ENCODE measurements at places on chromosomes 6 and 20. TPM values are rescaled to one million over a fixed set of nuclear protein-coding genes. Genes with fewer than 3 reads are reported as not detected.

DNA sequence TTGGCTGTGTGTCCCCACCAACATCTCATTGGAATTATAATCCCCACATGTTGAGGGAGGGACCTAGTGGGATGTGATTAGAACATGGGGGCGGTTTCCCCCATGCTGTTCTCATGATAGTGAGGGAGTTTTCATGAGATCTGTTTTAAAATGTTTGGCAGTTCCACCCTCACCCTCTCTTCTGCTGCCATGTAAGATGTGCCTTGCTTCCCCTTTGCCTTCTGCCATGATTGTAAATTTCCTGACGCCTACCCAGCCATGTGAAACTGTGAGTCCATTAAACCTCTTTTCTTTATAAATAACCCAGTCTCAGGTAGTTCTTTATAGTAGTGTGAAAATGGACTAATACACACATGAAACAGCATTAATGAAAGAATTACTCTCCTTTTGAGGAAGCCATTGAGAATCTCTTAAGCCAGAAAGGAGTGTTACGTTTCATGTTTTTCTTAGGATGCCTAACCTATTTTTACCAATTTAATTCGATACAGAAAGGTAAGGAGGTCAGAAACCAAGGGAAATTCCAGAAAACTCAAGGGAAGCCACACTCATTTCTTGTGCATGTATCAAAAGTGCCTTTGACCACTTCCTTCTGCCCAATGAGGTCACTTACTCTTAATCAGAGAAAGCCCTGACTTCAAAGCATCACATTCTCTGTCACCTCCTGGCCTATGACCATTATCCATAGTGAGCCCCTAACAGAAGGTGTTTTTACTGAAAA, 24.7 kb upstream of the HINT3 start:
- peak; percentile 52 for DNase-seq
- no peak overlapping the region for H3K27ac ChIP-seq
- H3K4me1 ChIP-seq, result no peaks in the 10 kb centered on the region
- no peak overlapping the region for H3K4me3 ChIP-seq
- no peaks in the 10 kb centered on the region for H3K27me3 ChIP-seq
- H3K36me3 ChIP-seq, result no peaks in the 10 kb centered on the region

GRCh38 chr6:169075211-169075914, 178.3 kb downstream of the THBS2 start:
- no peaks in the 10 kb centered on the region for H3K27me3 ChIP-seq
- H3K36me3 ChIP-seq, result no peaks in the 10 kb centered on the region
- peak overlapping the region; percentile 36 for H3K27ac ChIP-seq
- DNase-seq, result peak; percentile 20
- H3K4me1 ChIP-seq, result peaks cover 11% of the 10 kb centered on the region

GRCh38 chr6:156406099-156406498, 371.1 kb upstream of the ARID1B start:
- no peaks in the 10 kb centered on the region for H3K27me3 ChIP-seq
- DNase-seq, result no peak
- H3K36me3 ChIP-seq, result no peaks in the 10 kb centered on the region
- H3K4me3 ChIP-seq, result no peak overlapping the region
- no peaks in the 10 kb centered on the region for H3K4me1 ChIP-seq
- no peak overlapping the region for H3K27ac ChIP-seq

- H3K4me1 ChIP-seq, result no peaks in the 10 kb centered on the region
- no peak overlapping the region for H3K4me3 ChIP-seq
- no peak overlapping the region for H3K27ac ChIP-seq
- H3K36me3 ChIP-seq, result no peaks in the 10 kb centered on the region
- H3K27me3 ChIP-seq, result no peaks in the 10 kb centered on the region
- DNase-seq, result no peak
Observed at GRCh38 chr20:15185322-15185721, 847.9 kb upstream of the FLRT3 start.

The KIF25 gene
- not detected for polyA plus RNA-seq

GRCh38 chr6:160513836-160514235, 150.2 kb downstream of the LPA start:
- no peak overlapping the region for H3K27ac ChIP-seq
- no peak overlapping the region for H3K4me3 ChIP-seq
- no peaks in the 10 kb centered on the region for H3K27me3 ChIP-seq
- DNase-seq, result no peak
- H3K36me3 ChIP-seq, result no peaks in the 10 kb centered on the region
- H3K4me1 ChIP-seq, result peaks cover 2% of the 10 kb centered on the region

DNA sequence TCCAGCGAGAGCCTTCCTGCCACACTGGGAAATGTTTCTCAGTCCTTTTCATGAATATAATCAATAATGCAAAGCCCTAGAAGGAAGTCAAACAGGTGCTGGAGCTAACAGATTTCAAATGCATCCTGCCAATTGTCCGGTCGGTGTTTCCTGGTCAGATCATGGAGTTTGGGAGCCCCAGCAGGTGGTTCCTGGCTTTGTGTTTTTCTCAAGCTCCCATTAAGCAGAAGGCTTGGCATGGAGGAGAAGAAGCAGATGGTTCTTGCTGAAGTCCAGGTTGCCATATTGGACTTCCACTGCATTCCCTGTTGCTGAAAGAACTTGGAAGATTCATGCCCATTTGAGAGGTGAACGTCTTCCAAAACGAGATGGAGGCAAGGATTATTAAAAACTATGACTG, 68.6 kb downstream of the GFOD1 start:
- H3K4me1 ChIP-seq, result peaks cover 3% of the 10 kb centered on the region
- H3K27me3 ChIP-seq, result no peaks in the 10 kb centered on the region
- no peak for DNase-seq
- no peak overlapping the region for H3K27ac ChIP-seq
- H3K36me3 ChIP-seq, result no peaks in the 10 kb centered on the region

The YWHAB gene
- polyA plus RNA-seq, result 321 TPM

The GOPC gene
- polyA plus RNA-seq, result 32.2 TPM

GRCh38 chr20:1310071-1310470, 18.9 kb downstream of the SDCBP2 start:
- no peak overlapping the region for H3K4me3 ChIP-seq
- H3K36me3 ChIP-seq, result peaks cover 3% of the 10 kb centered on the region
- DNase-seq, result no peak
- H3K4me1 ChIP-seq, result no peaks in the 10 kb centered on the region

The BMP7 gene
- polyA plus RNA-seq, result not detected

- peak; percentile 86 for DNase-seq
- H3K4me1 ChIP-seq, result no peaks in the 10 kb centered on the region
- no peaks in the 10 kb centered on the region for H3K27me3 ChIP-seq
- peak overlapping the region; percentile 51 for H3K27ac ChIP-seq
Observed at GRCh38 chr6:161228921-161229591, 44.8 kb downstream of the AGPAT4 start.

The IPCEF1 gene
- polyA plus RNA-seq, result 0.03 TPM

DNA sequence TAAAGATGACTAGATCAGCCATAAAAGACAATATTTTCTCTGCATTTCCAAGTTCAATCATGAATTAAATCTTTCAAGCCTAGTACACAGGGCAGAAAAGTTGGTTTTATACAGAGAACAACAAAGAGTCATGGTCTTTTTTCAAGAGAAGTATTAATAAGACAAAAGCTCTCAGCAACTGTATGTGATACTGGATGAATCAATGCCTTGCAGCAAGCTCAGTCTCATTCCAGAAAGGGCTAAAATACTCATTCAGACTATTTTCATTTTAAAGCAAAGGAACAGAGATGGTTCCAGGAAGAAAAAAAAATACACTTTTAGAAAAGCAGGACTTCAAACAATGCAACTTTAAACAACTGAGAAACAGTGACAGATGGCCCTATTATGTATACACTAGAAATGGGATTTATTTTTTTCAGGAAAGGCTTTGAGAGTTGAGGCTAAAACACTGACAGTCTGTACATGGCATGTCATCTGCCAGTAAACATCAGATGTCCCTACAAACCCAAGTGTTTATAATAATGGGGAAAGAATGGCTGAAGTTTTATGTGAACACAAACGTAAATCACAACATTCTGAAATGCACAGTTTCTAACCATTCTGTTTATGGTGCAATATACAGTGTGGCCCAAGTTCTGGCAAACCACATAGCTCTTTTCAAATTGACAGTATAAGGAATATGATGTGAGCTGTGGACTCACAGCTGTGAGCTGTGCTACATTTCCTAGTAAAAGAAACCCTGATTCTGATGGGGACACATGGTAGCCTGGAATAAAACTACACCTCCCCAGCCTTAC, 114.3 kb upstream of the DST start:
- peak; percentile 36 for DNase-seq
- H3K4me1 ChIP-seq, result peaks cover 17% of the 10 kb centered on the region
- H3K4me3 ChIP-seq, result no peak overlapping the region
- H3K36me3 ChIP-seq, result no peaks in the 10 kb centered on the region
- H3K27ac ChIP-seq, result peak overlapping the region; percentile 3

DNA sequence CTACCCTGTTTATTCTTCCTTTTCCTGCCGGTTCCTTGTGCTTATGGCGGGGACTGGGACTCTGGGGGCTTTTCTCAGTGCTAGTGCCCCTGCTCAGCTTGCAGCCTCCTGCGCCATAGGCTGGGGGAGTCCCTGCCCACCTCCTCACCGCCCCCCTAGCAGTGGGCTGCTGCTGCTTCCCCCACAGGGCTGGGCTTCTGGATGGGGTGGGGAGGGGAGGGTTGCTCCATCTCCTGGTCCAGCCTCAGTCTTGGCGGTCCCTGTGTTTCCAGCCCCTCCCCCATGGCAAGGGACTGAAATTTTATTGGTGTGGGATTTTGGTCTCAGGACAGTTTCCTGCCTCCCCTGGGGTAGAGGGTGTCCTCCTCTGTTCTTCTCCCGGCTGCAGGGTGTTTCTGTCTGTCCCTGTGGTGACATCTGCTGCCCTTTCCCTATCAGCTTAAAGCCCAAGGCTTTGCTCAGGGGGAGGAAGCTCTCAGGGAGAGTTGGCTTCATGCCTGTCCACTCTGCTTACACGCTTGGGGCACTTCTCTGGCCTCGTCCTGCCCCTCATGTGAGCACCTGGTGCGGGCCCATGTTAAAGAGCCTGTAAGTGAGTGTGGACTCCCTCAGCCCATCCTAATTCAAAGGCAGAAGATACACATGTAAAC, 100.6 kb downstream of the HIVEP1 start:
- H3K36me3 ChIP-seq, result no peaks in the 10 kb centered on the region
- DNase-seq, result peak; percentile 9
- no peaks in the 10 kb centered on the region for H3K4me1 ChIP-seq
- no peak overlapping the region for H3K27ac ChIP-seq
- H3K4me3 ChIP-seq, result no peak overlapping the region

- peak overlapping the region; percentile 16 for H3K27ac ChIP-seq
- H3K4me3 ChIP-seq, result no peak overlapping the region
- peaks cover 3% of the 10 kb centered on the region for H3K4me1 ChIP-seq
- DNase-seq, result no peak
- peaks cover 7% of the 10 kb centered on the region for H3K36me3 ChIP-seq
Observed at GRCh38 chr20:25418776-25419175, 11.3 kb downstream of the GINS1 start.

The TSBP1 gene
- not detected for polyA plus RNA-seq

The CTCFL gene
- polyA plus RNA-seq, result not detected

DNA sequence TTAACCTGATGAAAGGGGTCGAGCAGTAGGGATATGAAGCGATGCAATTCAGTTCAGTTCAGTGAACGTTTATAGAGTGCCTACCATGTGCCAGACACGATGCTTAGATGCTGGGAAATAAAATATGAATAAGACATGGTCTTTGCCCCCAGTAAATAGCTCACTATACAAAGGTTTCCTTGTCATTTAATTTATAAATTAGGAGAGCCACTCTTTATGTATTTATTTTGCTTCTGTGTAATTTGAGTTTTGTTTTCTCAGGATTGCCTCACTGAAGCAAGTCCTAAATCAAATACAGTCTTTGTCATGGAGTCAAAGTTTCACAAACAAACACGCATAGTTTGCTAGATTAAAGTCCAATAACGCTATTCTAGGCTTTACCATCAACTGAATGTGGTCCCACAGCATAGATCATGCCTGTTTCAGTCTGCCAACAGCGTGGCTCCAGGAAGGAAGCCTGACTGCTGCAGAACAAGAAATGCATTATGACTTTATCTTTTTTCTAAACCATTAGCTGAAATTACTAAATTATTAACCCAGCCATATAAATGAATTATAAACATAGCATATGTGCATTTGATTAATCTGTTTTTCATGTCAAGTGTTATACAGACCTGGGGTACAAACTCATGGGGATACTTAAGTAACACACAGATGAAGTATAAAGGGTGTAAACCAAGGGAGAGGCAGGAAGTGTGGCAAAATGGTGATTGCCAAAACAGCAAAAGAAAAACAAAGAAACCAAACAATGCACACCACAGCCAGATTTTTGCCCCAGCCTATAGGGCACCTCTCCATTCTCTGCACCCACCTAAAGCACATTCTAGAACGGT, 29.8 kb upstream of the CCN2 start:
- no peaks in the 10 kb centered on the region for H3K36me3 ChIP-seq
- no peak overlapping the region for H3K27ac ChIP-seq
- H3K27me3 ChIP-seq, result no peaks in the 10 kb centered on the region

The MTFR2 gene
- 12.7 TPM for polyA plus RNA-seq

The LST1 gene
- not detected for polyA plus RNA-seq

GRCh38 chr20:1526310-1526709, 31.2 kb downstream of the SIRPD start:
- no peaks in the 10 kb centered on the region for H3K27me3 ChIP-seq
- no peaks in the 10 kb centered on the region for H3K36me3 ChIP-seq
- DNase-seq, result no peak
- H3K4me1 ChIP-seq, result no peaks in the 10 kb centered on the region

DNA sequence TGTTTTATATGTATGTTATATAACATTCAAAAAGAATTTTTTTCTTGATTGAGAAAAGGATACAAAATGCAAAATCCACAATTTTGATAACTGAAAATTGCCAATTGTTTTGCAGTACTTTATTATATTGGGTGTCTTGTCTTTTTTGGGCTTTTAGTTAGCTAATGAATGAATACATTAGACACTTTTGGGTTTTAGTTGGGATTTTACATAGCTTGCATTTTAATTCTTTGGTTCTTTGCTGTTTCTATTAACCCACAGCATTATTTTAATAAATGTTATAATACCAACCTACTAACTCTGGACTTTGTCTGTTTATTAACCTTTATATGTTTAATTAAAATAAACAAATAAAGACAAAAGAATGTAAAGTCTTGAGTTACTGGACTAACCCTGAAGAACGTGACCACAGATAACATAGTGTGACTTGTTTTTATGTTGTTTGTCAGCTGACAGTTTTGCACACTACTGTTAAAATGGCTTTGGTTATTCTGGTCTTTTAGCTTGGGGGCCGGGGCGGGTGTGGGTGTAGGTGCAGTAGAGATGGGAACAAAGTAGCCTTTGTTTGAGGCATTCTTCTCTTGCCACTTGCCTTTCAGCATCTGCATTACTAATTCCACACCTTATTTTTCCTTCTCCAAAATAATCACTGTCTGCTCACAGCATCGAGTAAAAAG, 159.1 kb downstream of the QKI start:
- no peaks in the 10 kb centered on the region for H3K4me1 ChIP-seq
- no peak overlapping the region for H3K27ac ChIP-seq
- H3K36me3 ChIP-seq, result peaks cover 4% of the 10 kb centered on the region
- H3K4me3 ChIP-seq, result no peak overlapping the region
- no peaks in the 10 kb centered on the region for H3K27me3 ChIP-seq

- no peak overlapping the region for H3K4me3 ChIP-seq
- peaks cover 14% of the 10 kb centered on the region for H3K4me1 ChIP-seq
- H3K27me3 ChIP-seq, result no peaks in the 10 kb centered on the region
- no peaks in the 10 kb centered on the region for H3K36me3 ChIP-seq
- DNase-seq, result no peak
Observed at GRCh38 chr6:32890831-32891230, 36.8 kb downstream of the PSMB9 start.

Data from fibroblast of lung (primary cell).